ENCODE measurements at places on chromosomes 5 and 9.

GRCh38 chr5:41790038-41790776 lies 80.0 kb downstream of the OXCT1 start:
- DNase-seq, result no peak

- no peak for DNase-seq
Measured at GRCh38 chr5:1124205-1125029, 12.6 kb upstream of the SLC12A7 start.

- DNase-seq, result no peak
Measured at GRCh38 chr9:105900123-105900522, 205.8 kb downstream of the TMEM38B start.

- DNase-seq, result no peak
Measured at GRCh38 chr9:97873882-97874281, 20.9 kb downstream of the FOXE1 start.

GRCh38 chr5:68193481-68194036 lies 22.0 kb upstream of the PIK3R1 start:
- DNase-seq, result no peak

GRCh38 chr5:180127682-180128670 lies 56.4 kb upstream of the RNF130 start:
- no peak for DNase-seq

GRCh38 chr9:97386265-97386633 lies 25.6 kb upstream of the TDRD7 start:
- DNase-seq, result no peak

GRCh38 chr9:70081120-70081495 lies 37.5 kb downstream of the MAMDC2 start:
- DNase-seq, result no peak

Measured in G401 (cell line).